ENCODE measurements at places on chromosomes 5 and 9.

DNA sequence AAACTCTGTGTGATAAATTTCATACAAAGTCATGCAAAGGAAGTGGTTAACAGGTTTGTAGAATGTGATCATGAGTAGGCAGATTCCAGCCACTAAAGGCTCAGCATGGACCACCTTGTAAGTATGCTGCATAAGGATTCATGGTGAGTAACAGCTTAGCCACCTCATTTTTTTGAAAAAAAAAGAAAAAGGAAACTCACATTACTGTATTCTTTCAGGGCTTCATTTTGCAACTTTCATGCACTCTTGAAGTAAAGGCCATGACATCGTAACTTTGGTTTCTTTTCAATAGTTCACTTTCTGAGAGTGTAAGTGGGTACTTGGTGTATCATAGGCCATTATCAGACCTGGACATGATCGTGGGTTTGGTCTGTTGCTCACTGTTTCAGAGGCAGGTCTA lies 175.1 kb downstream of the PCSK1 start:
- DNase-seq, result no peak

- DNase-seq, result peak; percentile 50
Measured at GRCh38 chr5:98774192-98775033, 950 bp downstream of the RGMB start.

DNA sequence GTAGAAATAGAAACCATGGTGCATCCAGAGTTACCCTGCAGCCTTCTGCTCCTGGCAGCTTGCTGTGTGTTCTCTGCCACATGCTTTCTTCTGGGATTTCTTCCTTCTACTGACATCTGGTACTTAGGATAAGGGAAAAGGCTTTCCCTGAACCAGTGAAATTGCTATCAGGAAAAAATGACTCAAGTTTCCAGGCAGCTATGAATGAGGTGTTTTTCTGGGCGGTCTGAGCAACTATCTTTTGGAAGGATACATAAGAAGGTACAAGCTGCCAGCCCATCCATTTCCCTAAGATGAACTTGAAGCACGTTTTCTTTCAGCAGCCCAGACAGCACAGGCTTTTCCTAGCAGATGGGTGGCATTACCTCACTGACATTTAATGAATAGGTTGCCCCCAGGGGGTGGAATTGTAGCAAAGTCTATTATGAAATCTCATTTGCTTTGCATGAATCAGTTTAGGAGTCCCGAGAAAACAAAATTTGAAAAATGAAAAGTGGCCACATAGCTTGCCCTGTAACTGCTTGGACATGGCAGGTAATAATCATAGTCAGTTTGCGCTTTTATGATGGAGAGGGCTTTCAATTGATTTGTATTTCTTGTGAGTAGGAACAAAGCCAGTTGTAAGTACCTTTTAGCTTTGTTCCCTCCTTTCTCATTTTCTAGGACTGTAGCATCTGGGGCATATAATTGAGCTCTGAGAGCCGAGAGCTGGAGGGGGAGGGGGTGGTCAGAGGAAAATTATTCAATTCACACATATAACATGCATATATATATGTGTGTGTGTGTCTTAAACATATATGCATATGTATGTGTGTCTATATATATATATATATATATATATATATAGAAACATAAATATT lies 108.5 kb downstream of the C9orf152 start:
- DNase-seq, result no peak

- DNase-seq, result no peak
Measured at GRCh38 chr5:26872337-26872736, 166.0 kb downstream of the CDH9 start.

GRCh38 chr5:77935506-77936364 lies 159.6 kb upstream of the TBCA start:
- no peak for DNase-seq

GRCh38 chr5:170751631-170752030 lies 31.9 kb upstream of the GABRP start:
- DNase-seq, result no peak

GRCh38 chr5:126995039-126995438 lies 35.3 kb downstream of the MARCHF3 start:
- no peak for DNase-seq

- DNase-seq, result no peak
Measured at GRCh38 chr5:96626956-96627355, 35.2 kb upstream of the CAST start.

DNA sequence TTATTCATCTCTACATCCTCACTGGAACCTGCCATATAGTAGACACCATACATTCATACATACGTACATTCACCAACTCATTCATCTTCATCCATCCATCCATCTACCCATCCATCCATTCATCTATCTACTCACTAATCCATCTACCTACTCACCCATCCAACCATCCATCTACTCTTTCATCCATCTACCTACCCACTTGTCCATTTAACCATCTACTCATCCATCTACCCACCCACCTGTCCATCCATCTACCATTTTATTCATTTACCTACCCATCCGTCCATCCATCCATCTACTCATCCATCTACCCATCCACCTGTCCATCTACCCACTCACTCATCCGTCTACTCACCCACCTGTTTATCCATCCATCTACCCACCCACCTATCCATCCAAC lies 31.9 kb upstream of the LCP2 start:
- no peak for DNase-seq

DNA sequence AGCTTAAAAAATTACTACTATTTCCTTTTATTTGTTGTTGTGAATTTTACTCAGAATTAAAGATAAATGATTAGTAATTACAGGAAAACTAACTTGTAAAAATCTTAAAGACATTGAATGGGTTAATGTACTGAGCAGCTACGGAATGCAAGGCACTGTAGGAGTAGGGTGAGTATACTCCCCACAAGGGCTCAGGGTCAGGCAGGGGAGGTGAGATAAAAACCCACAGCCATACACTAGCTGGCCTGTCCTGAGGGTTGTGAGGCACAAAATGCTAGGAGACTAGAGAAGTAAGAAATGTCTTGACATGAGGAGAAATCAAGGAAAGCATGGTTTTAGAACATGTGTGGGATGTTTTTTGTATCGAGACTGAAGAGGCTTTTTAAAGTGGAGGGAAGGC lies 13.4 kb downstream of the ZBED3 start:
- no peak for DNase-seq

DNA sequence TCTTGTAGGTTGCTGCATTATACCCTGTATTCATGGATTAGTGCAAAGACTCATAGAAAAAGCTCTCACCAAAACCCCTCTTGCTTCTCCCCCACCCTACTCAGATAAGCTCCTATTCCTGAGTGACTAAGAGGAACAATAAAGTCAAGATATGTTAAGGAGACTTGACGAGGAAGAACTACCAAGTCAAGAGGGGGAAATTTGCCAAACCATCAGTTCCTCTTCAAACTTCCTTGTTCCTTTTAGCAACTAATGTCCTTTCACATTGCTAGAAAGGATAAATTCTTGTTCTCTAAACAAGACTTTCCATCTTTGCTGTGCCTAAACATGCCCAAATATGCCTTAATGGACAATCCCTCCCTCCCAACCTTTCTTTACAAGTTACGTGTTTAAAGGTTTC lies 27.0 kb downstream of the CNOT8 start:
- no peak for DNase-seq

DNA sequence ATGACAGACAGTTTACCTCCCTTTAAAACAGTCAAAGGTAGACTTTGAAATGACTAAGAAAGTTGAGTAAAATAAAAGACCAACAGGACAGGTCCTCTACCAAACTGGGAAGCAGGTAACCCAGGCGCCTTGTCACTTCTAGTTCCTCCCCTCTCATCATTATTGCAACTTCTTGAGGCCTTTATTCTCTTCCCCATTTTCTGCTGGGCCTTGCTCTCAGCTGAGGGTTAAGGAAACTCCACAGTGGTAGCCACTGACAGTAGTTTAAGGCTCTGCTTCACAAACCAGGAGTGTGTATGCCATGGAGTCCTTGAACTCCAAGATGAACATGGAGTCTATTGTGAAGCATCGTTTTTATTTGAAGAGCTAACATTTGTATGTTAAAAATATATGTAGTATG lies 36.9 kb upstream of the TCERG1 start:
- DNase-seq, result no peak

- no peak for DNase-seq
Measured at GRCh38 chr9:14170973-14171596, 142.9 kb downstream of the NFIB start.

- DNase-seq, result no peak
Measured at GRCh38 chr5:111945535-111945934, 188.5 kb upstream of the NREP start.

DNA sequence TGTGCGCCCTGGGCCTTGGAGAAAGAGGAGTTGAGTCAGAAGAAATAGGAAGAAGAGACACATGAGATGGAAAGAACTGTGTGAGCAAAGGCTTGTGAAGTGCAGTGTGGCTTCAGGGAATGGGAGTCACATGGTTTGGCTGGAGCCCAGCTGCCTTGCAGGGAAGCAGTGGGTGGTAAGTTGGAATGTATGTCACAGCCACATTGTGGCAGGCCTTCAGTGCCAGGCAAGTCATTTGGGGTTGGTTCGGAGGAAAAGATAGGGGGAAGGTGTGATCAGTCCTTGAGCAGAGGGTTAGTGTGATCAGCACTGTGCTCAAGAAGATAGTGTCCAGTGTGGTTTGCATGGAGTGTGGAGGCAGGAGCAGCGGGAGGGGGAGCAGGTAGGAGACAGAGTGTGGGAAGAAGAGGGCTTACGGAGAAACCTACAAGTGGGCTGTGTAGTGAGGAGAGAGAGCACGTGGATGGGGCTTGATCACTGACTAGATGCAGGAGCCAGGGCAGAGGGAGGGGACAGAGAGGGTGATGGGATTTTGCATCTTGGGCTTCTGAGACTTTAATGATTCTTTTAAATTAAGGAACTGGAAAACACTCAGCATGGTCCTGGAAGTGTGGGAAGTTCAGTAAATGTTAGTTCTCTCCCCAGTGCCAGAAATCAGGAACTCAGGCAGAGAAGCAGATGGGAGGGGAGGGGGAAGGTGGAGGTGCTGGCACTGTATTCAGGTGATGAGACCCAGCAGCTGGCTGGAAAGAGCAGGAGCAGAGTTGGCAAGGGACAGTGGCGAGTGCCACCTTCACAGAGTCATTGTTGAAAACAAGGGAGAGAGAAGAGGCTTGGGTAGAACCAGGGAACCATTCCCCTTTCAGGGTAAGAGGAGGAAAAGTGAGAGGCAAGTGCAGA lies 46.6 kb downstream of the ARHGAP26 start:
- peak; percentile 50 for DNase-seq

GRCh38 chr5:1310118-1310517 lies 15.2 kb upstream of the TERT start:
- no peak for DNase-seq

GRCh38 chr5:56100439-56101176 lies 105.8 kb upstream of the IL6ST start:
- no peak for DNase-seq

DNA sequence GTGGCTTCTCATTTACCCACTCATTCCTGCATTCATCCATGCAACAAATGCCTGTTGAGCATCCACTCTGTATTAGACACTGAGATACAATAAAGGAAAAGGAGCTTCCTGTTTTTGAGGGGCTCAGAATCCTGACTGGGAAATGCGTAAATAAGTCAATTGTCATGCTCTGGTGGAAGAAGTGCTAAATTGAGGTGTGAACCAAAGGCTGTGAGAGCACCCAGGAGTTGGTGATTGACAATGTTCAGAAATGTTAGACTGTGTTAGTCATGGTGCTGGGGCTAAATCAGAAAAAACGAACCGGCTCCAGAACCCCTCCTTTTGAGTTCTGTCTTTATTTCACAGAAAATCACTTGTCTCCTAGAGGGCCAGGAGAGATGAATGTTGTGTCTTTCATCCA lies 558.6 kb upstream of the SGCD start:
- DNase-seq, result no peak

GRCh38 chr5:55692106-55692417 lies 20.1 kb downstream of the SLC38A9 start:
- DNase-seq, result no peak

DNA sequence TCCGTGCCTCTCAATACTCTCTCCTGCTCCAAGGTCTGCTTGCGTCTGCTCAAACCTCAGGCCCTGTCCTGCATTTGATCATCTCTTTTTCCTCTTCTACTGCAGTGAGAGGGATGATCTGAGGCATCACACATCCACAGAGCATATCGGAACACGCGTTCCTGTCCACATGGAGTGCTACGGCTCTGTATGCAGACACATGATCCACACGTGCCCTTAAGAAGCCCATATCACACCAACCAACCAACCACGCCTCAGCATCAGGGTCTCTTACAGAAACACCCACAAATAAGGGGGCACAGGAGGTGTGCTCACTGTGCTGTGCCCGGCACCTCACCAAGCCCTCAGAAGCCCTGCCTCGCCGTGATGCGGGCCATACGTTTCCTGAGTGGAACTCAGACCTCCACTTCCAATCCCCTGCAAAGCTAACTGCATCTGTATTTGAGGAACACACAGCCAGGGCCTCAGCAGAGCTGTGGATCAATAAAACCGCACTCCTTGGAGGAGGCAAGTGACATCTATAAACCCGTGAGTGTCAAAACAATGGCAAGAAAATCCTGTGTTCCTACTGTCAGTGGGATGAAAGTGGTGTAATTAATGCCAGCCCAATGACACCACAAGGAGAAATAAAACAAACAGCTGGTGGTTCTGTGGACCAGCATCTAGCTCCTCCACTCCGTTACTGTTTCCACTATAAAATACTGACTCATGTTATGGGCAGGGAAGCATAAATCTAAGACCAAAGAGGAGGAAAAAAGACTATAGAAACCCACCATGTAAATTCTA lies 40.4 kb downstream of the AK8 start:
- DNase-seq, result no peak

DNA sequence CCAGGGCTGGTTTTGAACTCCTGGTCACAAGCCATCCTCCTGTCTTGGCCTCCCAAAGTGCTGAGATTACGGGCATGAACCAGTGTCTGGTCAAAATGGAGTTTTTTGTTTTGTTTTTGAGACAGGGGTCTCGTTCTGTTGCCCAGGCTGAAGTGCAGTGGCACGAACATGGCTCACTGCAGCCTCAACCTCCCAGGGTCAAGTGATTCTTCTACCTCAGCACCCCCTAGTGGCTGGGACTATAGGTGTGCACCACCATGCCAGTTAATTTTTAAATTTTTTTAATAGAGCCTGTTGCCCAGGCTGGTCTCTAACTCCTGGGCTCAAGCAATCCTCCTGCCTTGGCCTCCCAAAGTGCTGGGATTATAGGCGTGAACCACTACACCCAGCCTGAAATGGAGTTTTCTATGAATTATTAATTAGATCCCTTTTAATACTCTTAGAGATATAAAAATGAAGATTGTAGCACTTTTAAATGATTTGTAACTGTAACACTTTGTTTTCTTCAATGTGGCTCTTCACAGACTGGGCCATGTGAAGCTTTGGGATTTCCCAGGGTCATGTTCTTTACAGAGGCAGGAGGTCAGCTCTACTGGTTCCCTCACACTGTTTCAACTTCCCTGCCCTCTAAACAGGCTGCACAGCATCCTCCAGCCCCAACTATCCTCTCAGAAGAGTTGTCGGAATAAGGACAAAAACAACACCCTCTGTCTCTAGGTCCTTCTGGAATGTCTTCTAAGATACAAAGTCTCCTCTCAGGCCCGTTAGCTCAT lies 32.7 kb upstream of the SPARC start:
- no peak for DNase-seq
